ENCODE measurements at places on chromosomes 16 and 17.

DNA sequence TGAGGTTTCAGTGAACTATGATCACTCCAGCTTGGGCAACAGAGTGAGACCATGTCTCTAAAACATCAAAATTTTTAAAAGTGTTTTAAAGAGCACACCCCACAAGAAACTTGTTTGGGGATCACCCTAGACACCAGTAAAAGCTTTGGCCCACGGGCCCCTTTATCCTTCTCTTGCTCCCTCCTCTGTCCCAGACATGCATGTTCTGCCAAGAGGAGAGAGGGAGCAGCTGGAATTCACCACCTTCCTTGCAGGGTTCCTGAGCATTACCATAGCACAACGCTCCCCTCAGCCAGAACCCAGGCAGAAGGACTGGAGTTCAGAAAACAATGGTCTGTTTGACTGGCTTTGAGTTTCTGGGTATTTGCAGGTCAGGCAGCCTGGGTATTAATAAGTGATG lies 214.3 kb upstream of the CDH5 start:
- DNase-seq, result no peak

GRCh38 chr16:58507195-58507962 lies 7.4 kb downstream of the NDRG4 start:
- no peak for DNase-seq

GRCh38 chr16:88060524-88061219 lies 109.4 kb downstream of the BANP start:
- no peak for DNase-seq

DNA sequence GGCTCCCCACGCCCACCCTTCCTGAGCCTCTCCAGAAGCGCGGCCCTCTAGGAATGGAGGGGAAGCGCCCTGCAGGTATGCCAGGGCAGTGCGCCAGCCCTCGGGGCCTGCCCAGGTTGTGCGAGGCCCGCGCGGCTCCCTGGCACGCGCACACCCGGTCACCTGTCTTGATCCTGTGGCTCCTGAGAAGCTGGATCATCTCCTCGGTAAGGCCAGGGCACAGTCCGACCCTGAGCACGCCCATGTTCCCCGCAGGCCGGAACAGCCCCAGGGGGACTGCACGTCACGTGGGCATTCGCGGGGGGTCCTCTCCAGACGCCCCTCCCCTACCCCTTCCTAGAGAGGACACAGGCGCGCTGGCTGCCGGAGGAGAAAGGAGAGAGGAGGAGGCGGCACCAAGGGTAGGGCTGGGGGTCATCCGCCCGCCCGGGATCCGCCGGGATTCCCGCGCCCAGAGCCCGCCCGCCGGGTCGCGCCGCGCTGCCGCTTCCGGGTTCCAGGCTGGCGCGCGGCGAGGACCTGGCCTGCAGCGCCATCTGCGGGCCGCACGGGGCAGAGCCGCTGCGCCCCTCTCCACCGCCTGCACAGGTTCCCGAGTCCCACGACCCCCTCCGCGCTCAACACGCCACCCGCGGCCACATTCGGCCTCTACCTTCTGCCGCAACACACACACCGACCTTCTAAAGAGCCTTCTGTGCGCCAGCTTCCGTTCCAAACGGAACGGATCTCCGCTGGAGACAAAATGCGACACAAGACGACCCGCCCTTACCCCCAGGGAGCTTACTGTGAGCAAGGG lies at the start of gene RAD51D:
Gene RAD51D, minus strand, starts transcription at position 491 of the 796 bp plus-strand sequence. Its CDS starts 247 bp downstream, at position 244.
- peak; percentile 92 for DNase-seq

DNA sequence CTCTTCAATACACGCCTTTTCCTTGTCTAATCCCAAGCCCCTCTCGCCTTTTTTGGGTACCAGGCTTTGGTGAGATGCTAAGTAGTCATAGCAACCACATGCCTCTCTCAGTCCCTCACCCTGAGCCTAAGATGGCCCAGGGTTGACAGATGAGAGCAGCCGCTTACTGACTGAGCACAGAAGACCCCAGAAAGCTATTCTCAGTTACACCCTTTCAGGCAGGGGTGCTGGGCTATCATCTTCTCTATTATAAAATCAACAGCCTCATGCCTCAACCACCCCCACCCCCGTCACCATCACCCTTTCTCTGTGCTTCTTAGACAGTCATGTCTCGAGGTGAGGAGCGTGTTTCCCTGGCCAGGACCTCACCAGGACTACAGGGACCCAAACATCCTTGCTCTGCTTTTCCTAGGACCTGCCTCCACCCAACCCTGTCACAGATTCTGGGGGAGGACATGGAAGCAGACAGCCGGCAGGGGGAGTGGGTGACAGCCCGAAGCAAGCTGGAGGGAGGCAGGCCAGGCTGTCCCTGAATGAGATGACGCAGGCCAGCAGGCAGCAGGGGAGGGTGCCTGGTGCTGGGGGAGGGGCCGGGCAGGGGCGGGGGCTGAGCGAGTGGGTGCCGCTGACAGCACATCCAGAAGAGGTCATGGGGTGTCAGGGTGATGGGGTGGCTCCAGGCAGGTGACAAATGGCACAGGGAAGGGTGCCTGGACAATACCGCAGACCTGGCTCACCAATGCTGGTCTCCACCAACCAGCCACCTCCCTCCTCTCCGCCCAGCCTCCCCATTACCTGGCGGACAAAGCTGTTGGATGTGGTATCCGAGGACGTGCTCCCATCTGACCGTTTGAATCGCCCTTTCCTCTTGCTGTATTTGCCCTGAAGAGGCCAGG lies 3.1 kb downstream of the CACNB1 start:
- no peak for DNase-seq

DNA sequence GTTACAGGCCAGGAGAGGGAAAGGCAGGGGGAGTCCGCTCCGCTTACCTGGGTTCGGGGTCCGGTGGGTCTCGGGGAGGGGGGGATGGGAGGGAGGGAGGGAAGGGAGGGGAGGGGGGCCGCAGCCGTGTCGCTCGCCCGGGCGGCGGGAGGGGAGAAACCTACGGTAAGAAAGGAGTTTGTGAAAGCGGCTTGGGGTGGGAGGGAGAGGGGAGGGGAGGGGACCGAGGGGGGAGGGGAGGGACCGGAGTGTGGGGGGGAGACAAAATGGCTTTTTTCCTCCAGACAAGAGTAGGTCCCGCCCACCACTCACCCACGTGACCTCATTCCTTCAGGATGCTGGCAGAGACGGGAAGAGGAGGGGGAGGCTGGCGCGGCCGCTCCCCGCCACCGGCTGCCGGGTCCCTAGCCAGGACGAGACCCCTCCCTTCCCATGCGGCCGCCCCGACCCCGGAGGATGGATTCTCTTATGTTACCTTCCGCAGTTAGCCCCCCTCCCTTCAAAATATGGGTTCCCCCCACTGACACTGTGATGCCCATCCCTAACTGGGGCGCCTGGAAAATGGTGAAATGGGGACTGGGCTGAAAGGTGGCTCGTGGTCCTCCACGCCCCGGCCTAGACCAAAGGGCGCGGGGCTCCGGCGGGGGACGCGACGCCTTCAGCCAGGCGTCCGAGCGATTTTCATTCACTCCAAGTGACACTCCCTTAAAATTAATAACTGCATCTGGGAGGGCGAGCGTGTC lies at the start of gene PCGF2:
Gene PCGF2, minus strand, starts transcription at position 188 of the 743 bp plus-strand sequence. CDS start 7,934 bp downstream, outside the sequence.
- DNase-seq, result peak; percentile 88

- no peak for DNase-seq
Observed at GRCh38 chr16:57528499-57529390, 7.6 kb downstream of the CCDC102A start.

- peak; percentile 43 for DNase-seq
Observed at GRCh38 chr17:29592850-29593551, at the start of gene ANKRD13B. ANKRD13B (plus strand) TSS chr17:29593132; CDS start chr17:29593622, 490 bp downstream.

DNA sequence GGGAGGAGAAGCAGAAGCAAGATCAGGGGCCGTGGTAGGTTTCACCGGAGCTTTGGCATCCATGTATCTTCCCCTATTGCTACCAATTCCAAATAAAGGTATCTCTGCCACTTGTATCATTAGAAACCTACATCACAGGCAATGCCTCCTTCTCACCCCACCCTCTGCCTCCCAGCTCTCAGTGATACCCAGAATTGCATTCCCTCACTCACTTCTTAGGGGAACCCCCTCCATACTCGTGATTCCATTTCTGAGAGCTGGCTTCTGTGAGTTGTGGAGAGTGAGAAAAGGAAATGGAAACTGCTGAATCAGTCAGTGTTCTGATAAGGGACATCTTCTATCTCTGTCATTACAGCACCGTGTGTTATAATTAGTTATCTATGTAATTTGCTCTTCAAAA lies 2.3 kb upstream of the CCL3 start:
- no peak for DNase-seq

DNA sequence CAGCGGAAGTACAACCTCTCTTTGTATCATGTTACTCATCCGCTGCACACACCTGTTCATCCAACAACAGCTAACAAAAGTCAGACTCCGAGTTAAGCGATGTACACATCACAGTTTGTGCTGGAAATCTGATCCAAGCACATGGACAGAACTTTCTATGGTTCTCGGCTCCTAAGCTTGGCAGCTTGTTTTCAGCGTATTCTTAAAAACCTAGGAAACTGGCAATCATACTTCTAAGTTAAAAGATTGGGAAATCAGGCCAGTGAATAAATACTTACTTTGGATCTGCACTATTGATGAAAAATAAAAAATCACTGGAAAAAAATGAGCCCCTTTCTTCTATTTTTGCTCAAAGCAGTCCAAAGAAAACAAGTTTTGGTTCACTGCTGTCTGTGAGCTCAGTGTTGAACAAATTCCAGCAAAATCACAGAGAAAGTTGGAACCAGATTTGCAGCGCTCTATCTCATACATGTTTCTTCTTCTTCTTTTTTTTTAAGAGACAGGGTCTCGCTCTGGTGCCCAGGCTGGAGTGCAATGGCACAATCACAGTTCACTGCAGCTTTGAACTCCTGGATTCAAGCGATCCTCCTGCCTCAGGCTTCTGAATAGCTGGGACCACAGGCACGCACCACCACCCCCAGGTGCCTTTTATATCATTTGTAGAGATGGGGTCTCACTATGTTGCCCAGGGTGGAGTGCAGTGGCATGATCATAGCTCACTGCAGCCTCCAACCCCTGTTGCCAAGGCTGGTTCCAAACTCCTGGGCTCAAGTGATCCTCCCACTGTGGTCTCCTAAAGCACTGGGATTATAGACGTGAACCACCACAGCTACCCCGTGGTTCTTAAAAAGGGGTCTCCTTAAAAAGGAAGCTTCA lies 71.6 kb upstream of the CREBBP start:
- peak; percentile 16 for DNase-seq

GRCh38 chr17:58384897-58385296 lies 32.4 kb downstream of the RNF43 start:
- no peak for DNase-seq

- peak; percentile 3 for DNase-seq
Observed at GRCh38 chr17:9427465-9428315, 147.9 kb downstream of the STX8 start.

GRCh38 chr16:47004652-47005051 lies 31.2 kb upstream of the DNAJA2 start:
- no peak for DNase-seq

- DNase-seq, result no peak
Observed at GRCh38 chr17:63631626-63632025, 9.4 kb downstream of the MAP3K3 start.

DNA sequence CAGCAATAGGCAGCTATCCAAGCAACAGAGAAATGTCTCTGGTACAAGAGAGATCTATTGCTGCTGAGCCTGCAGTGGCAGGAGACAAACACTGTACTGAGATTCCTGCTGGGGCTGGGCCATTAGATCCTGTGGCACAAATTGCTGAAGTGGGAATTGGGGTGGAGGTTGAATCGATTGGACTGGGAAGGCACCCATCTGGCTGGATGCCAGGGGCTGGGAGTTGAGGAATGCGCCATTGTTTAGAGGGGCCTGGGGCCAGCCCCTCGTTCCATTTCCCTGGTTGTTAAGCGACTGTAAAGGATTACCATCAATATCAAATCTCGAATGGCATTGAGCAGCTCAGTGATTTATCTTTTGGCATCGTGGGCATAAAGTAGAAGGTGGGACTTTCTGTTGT lies 54.1 kb upstream of the ARL4D start:
- DNase-seq, result no peak

- no peak for DNase-seq
Observed at GRCh38 chr17:65677932-65678331, 116.5 kb upstream of the AXIN2 start.

DNA sequence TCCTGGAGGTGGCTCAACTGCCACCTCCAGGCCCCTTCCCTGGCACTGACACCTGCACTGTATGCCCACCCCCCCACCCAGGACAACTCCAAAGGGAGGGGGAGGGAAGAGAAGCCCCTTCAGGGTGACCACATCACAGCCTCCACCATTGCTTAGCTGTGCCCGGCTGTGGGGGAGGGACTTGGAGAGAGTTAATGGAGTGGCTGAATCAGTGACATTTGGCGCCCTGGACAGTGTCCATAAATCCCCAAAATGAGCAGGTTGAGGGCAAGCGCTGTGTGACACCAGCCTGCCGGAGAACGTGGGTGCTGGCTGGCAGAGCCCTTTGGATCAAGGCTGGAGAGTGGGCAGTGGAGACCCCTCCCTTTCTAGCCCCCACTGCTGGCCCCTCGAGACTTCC lies 883 bp downstream of the USH1G start:
- DNase-seq, result no peak

DNA sequence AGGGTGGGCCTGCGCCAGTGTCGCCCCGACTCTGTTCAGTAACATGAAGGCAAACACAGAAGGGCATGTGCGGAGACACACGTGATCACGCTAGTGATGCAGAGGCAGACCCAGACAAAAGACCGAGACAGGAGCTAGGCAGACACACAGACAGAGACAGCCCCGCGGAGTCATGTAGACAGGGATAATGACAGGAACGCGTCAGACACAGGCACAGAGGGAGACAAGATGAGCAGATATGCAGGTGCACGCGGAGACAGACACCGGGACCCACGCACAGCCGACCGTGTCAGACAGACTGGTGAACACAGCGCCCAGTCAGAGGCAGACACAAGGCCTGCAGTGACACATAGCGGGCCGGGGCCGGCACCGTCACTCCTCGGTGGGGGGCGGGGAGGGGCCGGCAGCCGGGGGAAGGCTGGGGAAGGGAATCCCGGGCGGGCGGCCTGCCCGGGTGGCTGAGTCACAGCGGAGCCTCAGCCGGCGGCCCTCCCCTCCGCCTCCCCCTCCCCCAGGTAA lies 7.4 kb downstream of the KDM6B start:
- DNase-seq, result peak; percentile 42

- DNase-seq, result no peak
Observed at GRCh38 chr17:55734128-55734781, 11.6 kb upstream of the TMEM100 start.

- DNase-seq, result no peak
Observed at GRCh38 chr16:13056607-13057006, 155.2 kb downstream of the SHISA9 start.

- no peak for DNase-seq
Observed at GRCh38 chr16:56309008-56309407, 116.3 kb downstream of the AMFR start.

- DNase-seq, result no peak
Observed at GRCh38 chr16:10770907-10771306, 27.3 kb downstream of the NUBP1 start.

GRCh38 chr17:42378959-42379594 lies 9.2 kb downstream of the STAT3 start:
- DNase-seq, result no peak

- DNase-seq, result peak; percentile 61
Observed at GRCh38 chr17:39667945-39668924, at the start of gene PNMT. PNMT (plus strand) TSS chr17:39668453; CDS start chr17:39668476, 23 bp downstream.

GRCh38 chr17:72976971-72977770 lies 115.3 kb downstream of the SLC39A11 start:
- no peak for DNase-seq

Data from NCI-H1092 treated with DMSO at 0.1 percent for 48 hours (cell line).